Activated CD4-positive, alpha-beta T cell treated with anti-CD3 and anti-CD28 coated beads, Interleukin-2, amount 10 ng/mL, durations not matched to agents 24 days and 14 days (primary cell): ENCODE measurements at places on chromosomes 7 and 10.
A peak's percentile ranks its signal among the peaks of the same experiment; 100 is the strongest.

DNA sequence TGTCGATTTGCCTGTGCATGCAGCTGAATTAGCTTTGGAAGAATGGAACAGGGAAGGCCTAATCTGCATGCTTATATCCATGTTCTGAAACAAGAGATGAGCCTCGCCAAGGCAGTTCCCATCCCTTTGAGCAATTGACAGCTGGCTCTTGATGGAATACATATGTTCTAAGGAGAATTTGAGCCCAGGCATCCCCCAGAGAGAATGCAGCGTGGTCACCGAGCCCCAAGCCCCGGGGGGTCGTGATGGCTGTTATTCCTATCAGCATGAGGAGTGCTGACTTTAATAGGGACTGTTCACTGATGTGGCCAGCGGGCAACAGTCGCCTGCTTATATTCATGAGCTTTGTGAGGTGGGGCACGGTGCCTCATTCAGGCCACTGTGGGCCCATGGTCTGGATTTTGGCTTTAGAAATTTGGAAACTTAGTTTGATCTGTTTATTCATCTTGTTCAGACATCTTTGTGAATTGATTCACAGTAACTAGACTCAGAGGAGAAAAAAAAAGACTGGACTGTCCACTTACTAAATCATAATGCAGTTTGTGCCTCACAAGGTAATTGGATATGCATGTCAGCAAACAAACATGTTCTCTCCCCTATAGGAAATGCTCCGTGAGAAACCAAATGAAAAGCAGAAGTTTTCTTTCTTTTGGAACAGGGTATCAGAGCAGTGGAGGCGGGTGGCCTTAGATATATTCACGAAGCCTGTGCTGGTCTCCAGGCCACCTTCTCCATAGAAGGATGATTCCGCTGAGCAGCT is 204.9 kb downstream of the CCDC3 start:
- DNase-seq: no peak

DNA sequence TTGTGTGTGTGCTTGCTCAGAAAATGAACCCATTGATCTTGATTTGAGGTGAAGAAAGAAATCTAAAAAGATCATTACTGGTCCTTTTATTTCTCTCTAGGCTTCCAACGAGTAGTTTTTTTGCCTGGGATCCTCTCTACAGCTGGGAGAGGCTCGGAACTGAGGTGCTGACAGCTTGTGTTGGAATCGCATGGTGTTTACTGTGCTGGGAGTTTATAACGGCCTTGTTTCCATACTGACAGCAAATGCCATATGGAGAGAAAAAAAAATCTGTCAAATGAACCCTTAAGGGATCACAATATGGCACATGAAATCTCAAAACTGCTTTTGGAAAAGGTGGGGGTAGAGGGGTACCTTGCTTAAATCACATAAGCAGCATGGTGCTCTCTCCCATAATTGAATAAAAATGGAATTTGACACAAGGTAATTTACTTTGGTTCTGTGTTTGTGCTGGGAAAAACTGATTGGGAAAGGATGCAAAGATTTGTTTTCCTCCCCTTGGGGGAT is 165.0 kb downstream of the RGS10 start:
- DNase-seq: no peak

- no peak for DNase-seq
Observed at GRCh38 chr10:80133206-80133605, 676 bp downstream of the PLAC9 start.

DNA sequence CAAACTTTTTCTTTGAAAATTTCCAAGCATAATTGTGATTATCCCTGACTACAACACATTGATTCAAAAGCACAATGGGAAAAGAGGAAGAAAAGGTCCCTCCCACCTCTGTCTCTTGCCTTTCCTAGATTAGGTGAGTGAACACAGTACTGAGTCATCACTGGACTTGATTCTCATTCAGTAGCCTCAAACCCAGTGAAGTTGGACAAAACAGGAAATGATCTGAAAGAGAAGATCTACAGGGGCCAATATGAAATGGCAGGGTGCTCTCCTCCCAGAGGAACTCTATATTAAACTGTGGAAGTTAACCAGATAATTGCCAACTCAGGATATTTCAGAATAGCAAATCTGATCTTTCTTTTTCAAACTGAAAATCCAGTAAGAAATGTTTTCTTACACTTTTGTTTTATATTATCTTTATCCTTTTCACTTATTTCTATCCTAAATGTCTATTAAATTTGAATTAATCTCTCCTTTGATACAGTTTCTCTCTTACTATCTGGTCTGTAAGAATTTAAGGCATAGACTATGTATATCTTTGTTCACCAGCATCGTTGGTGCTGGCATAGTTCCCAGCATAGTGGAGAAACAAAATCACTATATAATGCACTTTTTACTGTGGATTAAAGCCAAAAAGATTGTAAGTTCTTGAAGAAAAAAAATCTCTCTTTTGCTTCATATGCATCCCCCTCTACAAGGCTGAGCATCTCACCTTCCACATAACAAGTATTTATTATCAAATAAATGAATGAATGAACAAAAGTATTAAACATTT is 41.4 kb upstream of the IKZF1 start:
- peak; percentile 72 for DNase-seq

GRCh38 chr7:1943933-1944618 is 274.0 kb downstream of the ELFN1 start:
- DNase-seq: peak; percentile 77

DNA sequence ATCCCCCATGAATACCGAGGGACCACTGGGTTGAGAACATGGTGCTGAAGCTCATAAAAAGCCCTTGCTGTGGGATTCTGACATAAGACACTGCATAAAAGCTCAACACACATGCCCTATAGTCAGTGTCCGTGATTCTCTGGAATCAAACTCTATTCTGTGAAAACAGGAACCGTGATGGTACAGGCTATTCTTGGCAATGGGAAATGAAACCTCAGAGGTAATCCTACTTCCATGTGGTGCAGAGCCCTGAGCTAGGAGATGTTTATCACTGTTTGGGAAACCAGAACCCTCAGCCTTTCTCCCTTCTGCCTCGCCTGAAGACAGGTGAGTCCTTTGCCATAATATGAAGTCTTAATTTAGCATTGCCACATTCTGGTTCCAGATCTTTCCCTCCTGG is 80.8 kb upstream of the PRSS1 start:
- DNase-seq: no peak

GRCh38 chr10:117339578-117339977 is 35.7 kb downstream of the PDZD8 start:
- DNase-seq: no peak

DNA sequence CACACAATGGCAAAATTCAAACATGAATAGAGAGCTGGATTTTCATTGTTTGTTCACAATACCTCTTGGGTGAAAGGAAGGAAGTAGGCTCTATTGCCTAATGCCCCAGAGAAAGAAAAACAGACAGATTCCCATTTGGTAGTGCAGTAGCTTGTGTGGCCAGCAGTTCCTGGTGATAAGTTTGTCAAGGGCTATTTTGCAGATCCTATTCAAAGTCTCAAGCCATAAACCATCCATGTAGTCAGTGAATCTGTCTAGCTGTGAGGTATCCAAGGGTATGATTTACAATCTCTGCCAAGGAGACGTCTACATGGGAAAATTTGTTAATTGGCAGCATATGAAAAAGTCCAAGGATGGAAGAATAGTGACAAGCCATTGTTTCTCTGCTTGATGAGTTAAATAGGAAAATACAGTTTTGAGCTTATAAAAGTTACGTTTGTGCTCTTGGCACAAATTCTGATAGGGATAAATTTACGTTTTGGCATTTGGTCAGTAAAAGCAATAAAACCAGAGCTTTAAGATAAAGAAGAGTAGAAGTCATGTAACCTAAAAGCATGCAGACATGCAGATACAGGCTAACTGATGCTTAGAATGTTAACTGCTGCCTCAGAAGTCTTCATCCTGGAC is 269.1 kb downstream of the GATA3 start:
- no peak for DNase-seq

DNA sequence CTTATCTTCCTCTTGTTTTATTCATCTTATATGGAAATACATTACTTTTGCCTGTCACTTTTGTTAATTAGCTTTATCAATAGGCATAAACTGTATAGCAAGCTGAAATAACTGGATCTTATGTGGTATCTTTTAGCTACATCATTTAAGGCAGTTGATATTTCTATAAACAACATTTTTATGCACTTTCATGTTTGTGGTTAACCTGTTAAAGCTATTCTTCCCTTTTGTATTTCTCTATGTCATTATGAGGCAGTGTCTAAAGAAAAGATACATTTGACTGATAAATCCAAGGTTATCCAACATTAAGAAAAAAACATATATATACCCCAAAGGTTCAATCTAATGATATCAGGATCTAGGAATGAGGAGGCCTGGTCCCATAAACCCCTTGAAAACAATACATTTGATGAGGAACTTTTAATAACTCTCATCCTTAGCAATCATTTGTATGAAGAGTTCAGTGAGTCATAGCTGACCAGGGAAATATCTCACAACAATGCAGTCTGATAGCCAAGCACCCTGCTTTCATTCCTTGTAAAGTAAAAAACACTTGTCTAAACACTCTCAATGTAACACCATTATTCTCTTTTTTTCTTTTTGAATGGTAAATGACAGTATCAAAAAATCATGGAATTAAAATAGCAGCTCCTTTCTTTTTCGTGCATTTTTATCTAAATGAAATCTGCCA is 300.9 kb downstream of the NEBL start:
- DNase-seq: no peak
